ENCODE measurements at places on chromosomes 3 and 15. TPM values are rescaled to one million over a fixed set of nuclear protein-coding genes. Genes with fewer than 3 reads are reported as not detected.

GRCh38 chr15:69980341-69981059 is 117.2 kb downstream of the TLE3 start:
- H3K4me3 ChIP-seq: no peak overlapping the region
- no peak for DNase-seq
- H3K36me3 ChIP-seq: no peaks in the 10 kb centered on the region
- H3K4me1 ChIP-seq: 0 out of 2 replicates have a peak, but pooled peaks cover 3% of the 10 kb centered on the region
- no peak overlapping the region for H3K27ac ChIP-seq

The NUP210 gene
- 48.8 TPM for total RNA-seq

The TIGIT gene
- total RNA-seq: not detected

DNA sequence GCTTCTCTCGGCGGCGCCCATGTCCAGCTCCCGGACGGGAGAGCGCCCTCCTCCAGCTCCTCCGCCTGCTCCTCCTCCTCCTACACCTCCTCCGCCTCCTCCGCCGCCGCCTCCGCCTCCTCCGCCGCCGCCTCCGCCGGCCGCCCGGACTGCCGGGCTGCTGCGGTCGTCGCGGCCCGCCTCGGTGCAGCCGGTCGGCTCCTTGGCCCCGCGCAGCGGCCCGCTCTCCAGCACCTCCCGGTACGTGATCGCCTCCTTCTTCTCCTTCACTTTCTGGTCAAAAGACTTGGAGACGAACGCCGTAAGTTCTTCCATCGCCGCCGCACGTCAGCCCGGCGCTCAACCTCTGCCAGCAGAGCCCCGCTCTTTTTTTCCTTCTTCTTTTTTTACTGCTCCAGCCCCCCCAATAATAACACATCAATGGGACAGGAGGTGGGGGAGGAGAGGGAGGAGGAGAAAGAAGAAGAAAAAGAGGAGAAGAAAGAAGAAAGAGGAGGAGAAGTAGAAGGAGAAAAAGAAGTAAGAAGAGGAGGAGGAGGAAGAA is 438 bp downstream of the SHOX2 start:
- peaks cover 57% of the 10 kb centered on the region for H3K27me3 ChIP-seq
- H3K4me1 ChIP-seq: no peaks in the 10 kb centered on the region
- H3K4me3 ChIP-seq: peak overlapping the region; percentile 65
- no peaks in the 10 kb centered on the region for H3K36me3 ChIP-seq

DNA sequence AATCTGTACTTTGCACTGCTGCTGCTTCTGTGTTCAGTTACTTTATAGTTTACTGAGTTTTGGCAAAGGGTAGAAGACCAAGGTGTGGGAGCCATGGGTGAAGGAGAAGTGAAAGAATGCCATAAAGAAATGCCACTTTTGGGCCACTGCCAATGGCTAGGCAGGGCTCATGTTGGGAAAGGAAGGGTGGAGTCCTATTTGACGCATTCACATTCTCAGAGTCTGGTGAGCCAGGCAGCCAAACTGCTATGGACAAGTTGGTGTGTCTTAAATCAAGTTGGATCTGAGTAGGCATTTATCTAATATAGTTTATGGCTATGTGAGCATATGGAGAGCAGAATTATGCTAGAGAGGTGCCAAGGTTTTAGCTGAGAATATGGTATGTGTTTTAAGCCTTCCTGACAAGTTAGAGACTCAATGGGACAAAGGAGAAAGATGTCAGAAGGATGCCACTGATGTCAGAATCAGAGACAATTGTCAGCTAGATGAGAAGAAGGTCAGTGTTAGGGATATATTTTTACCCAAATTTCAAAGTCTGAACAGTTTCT is 296.1 kb downstream of the AGBL1 start:
- H3K4me1 ChIP-seq: peaks cover 4% of the 10 kb centered on the region
- no peak for DNase-seq
- H3K36me3 ChIP-seq: peaks cover 3% of the 10 kb centered on the region
- H3K27ac ChIP-seq: no peak overlapping the region
- H3K27me3 ChIP-seq: no peaks in the 10 kb centered on the region

DNA sequence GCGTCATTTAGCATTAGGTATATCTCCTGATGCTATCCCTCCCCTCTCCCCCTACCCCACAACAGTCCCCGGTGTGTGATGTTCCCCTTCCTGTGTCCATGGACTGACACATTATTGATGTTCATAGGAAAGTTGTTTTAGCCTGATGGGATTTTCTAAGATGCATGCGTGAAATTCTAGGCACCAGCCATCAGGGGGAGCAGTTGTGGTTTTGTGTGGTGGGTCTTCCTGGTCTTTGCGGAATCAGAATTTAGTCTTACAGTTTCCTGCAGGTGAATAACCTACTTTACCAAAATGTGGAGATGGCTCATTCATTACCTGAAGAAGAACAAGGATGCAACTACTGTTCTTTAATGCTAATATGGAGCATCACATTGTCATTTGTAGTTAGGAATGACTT is 455.0 kb upstream of the THBS1 start:
- no peaks in the 10 kb centered on the region for H3K36me3 ChIP-seq
- DNase-seq: peak; percentile 53
- H3K4me1 ChIP-seq: peaks cover 4% of the 10 kb centered on the region
- H3K27ac ChIP-seq: no peak overlapping the region
- no peak overlapping the region for H3K4me3 ChIP-seq

- H3K27me3 ChIP-seq: no peaks in the 10 kb centered on the region
- DNase-seq: no peak
- no peaks in the 10 kb centered on the region for H3K4me1 ChIP-seq
- no peak overlapping the region for H3K4me3 ChIP-seq
- H3K27ac ChIP-seq: no peak overlapping the region
Measured at GRCh38 chr15:47340571-47340920, 376.8 kb upstream of the SEMA6D start.

The SAMMSON gene
- total RNA-seq: not detected

DNA sequence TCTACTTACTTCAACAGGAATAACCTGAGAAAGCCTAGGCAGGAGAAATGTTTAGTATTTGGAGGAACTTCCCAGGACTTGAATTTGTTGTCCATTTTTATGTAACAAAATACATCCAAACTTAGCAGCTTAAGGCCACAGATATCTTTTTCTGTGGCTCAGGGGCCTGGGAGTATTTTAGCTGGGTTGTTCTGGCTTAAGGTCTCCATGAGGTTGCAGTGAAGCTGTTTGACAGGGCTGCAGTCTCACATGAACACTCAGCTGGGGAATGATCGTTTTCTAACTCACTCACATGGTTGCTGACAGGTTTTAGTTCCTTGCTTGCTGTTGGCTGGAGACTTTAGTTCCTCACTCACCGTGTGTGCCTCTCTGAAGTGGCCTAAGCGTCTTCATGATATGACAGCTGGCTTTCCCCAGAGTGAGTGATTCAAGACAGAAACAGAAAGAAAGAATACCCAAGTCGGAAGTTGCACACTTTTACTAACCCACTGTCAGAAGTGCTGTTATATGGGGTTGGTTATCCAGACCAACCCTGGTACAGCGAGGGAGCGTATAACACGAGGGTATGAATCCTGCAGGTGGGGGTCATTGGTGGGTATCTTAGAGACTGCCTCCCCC is 229.7 kb upstream of the TBL1XR1 start:
- H3K27ac ChIP-seq: no peak overlapping the region
- H3K27me3 ChIP-seq: no peaks in the 10 kb centered on the region
- H3K4me1 ChIP-seq: peaks cover 3% of the 10 kb centered on the region
- no peaks in the 10 kb centered on the region for H3K36me3 ChIP-seq
- no peak for DNase-seq

All from H9 (cell line).